ENCODE measurements at places on chromosomes 3 and 15. TPM values are rescaled to one million over a fixed set of nuclear protein-coding genes. Genes with fewer than 3 reads are reported as not detected.

The IL1RAP gene
- total RNA-seq, result 31.6 TPM

The GASK1A gene
- total RNA-seq, result not detected

The PLD1 gene
- total RNA-seq, result 0.15 TPM

The ITGA11 gene
- 0.27 TPM for total RNA-seq

The ATXN7 gene
- 48.2 TPM for total RNA-seq

The SLC24A5 gene
- total RNA-seq, result not detected

The SLC22A13 gene
- total RNA-seq, result 0.78 TPM

The A4GNT gene
- not detected for total RNA-seq

The ARPIN gene
- not detected for total RNA-seq

The ZNF770 gene
- 50.6 TPM for total RNA-seq

The ZPLD1 gene
- total RNA-seq, result not detected

The LRRN1 gene
- not detected for total RNA-seq

The DGKG gene
- 1.4 TPM for total RNA-seq

The PLS1 gene
- total RNA-seq, result 4.8 TPM

DNA sequence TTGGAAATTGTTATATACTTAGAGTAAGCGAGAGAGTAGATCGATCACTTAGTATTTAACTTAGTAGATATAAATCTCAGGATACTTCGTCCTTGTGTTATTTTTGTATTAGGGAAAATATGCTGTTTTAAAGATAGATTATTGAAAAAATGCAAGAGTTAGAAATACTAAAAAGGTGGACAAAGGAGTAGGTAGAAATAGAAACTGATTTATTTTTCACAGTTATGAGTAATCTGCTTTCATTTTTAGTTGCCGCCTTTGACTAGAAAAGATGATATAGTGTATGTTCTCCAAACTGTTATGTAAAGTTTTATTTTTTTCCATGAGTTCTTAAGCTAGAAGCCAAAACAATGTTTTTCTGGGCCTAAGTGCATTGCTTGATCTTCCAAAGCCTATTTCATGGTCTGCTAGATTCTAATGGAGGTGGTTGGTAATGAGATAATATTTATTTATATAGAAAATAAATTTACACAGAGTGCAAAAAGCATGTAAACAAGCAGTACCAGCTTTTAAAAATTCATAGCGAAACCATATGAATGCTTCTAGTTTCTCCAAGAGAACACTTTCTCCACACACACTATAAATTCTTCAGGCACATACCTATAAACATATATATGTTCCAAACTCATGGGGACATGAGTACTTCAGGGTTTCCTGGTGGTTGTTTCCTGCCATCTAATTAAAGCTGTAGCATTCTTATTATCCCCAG is 61.1 kb downstream of the DIPK2A start:
- H3K27ac ChIP-seq, result no peak overlapping the region
- H3K27me3 ChIP-seq, result peaks cover 6% of the 10 kb centered on the region
- H3K4me3 ChIP-seq, result no peak overlapping the region

DNA sequence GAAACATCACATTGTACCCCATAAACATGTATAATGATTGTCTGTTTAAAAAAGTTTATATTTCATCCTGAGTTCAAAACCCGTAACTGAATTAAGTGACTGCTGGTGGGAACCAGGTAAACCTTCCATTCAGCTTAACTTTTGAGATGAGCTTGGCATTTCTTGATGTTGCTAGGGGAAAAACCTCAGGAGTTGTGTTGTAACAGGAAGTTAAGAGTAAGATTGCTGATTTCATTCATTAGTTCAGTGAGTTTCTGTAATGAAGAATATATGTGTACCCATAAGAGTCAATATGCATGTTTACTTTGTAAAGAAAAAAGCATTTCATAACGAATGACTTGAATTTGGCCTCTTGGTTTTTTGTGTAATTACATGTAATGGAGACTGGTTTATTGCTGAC is 32.5 kb downstream of the CTSH start:
- H3K4me1 ChIP-seq, result peaks cover 37% of the 10 kb centered on the region
- peak overlapping the region; percentile 66 for H3K27ac ChIP-seq
- no peak overlapping the region for H3K4me3 ChIP-seq
- no peak for DNase-seq

GRCh38 chr3:24037971-24038370 is 92.9 kb downstream of the NR1D2 start:
- no peak for DNase-seq
- H3K4me1 ChIP-seq, result no peaks in the 10 kb centered on the region
- no peak overlapping the region for H3K27ac ChIP-seq
- H3K27me3 ChIP-seq, result peaks cover 2% of the 10 kb centered on the region

DNA sequence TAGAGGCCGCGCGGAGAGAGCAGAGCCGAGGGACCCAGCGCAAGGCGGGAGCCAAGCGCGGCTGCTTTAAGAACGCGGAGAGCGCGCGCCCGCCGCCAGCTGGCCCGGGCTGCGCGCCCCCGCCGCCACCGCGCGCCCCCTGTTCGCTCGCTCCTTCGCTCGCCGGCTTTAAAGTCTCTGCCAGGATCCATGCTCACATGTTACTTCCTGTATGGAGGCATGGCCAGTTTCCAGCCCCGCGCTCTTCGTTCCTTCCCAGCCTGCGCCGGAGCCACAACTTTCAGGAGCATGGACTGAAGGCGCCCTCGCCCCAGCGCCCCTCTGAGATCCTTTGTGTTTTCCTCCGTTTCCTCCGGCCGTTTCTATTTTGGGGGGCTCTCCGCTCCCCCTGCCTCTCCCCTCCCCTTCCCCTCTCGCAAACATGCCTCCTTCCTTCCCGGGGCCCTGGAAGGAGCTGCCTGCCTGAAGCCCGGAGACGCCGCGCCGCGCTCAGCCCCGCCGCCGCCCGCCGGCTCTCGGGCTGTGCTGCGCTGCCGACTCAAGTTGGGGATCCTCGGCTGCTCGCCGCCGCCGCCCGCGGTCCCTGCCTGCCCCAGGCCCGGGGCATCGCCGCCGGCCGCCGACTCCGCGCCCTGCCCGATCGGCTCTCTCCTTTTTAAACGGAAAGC is at the start of gene PTPRG:
Gene PTPRG, plus strand, starts transcription at position 198 of the 668 bp plus-strand sequence. CDS start 717 bp downstream, outside the sequence.
- H3K4me3 ChIP-seq, result peak within 1 kb of the TSS; percentile 93
- H3K4me1 ChIP-seq, result peaks cover 12% of the 10 kb centered on the region
- H3K27me3 ChIP-seq, result peaks cover 57% of the 10 kb centered on the region
- peak; percentile 37 for DNase-seq

DNA sequence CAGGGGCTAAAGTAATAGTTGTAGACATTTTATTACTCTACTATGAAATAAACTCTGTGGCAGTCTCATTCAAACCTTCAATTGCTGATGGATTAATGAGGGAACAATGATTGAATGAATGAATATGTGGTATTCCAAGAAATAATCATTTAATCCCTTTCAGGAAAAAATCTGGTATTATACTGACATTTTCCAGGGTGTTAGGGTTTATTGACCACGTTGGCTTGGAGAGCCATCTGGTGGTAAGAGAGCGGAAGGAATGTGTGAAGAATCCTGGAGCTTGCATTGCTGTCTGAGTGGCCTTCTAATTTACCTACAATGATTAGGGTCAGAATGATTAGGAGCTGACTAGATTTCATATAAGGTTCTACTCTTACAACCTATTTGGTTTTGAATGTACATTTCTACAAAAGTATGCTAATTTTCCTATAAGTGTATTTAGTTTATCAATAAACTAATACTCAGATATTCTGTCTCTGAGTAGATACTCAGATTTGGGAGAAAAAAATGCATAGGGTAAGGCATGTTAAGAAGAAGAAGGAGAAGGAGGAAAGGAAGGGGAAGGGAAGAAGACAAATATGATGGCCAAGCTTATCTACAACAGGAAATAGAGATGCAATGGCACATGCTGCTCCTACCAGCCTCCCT is 249.9 kb downstream of the ROBO1 start:
- no peaks in the 10 kb centered on the region for H3K36me3 ChIP-seq
- no peak overlapping the region for H3K4me3 ChIP-seq
- no peaks in the 10 kb centered on the region for H3K4me1 ChIP-seq
- H3K27ac ChIP-seq, result no peak overlapping the region
- H3K27me3 ChIP-seq, result no peaks in the 10 kb centered on the region
- DNase-seq, result no peak

- no peak for DNase-seq
- H3K27ac ChIP-seq, result peak overlapping the region; percentile 96
- H3K27me3 ChIP-seq, result peaks cover 2% of the 10 kb centered on the region
- H3K4me1 ChIP-seq, result peaks cover 47% of the 10 kb centered on the region
Measured at GRCh38 chr3:157174290-157174648, 14.3 kb upstream of the CCNL1 start.

DNA sequence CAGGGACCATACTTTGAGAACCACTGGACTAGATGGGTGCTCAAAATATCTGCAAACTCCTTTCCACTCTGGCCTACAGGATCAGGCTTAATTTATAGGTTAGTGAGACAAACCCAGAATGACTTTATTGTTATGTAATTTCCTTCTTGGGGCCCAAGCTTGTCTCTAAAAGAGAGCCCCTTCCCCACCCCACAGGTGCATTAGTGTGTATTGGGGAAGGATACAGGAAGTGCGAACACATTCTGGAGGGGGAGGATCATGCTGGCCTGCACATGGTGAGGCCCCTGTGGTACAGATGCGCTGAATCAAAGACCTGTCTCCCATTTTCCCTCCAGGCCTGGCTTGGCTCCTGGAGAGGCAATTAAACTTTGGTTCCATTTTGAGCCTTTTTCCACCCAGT is 273.0 kb upstream of the LRTM1 start:
- H3K36me3 ChIP-seq, result no peaks in the 10 kb centered on the region
- no peak overlapping the region for H3K27ac ChIP-seq
- H3K4me3 ChIP-seq, result no peak overlapping the region

DNA sequence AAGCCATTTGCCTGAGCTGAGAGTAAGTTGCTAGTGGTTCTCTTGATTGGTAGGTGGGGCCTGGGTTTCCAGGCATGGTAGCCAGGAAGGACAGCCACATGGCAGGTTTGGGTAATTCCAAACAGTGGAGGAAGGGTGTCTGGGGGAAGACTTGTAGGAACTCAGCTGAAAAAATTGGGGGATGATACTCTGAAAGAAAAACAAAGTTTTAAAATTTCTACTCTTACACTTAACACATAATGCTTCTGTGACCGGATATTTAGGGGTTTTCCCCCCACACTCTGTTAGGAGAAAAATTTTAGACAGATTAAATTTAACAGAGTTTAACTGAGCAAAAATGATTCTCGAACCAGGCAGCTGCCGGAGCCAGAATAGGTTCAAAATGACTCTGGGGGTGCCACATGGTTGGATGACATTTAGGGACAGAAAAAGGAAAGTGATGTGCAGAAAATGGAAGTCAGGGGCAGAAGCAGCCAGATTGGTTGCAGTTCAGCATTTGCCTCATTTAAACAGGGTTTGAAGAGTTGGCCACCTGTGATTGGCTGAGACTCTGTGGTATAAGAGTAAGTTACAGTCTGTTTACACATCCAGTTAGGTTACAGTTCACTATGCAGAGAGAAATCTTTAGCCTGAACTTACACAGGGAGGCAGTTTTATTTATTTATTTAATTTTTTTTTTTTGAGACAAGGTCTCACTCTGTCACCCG is 8.1 kb downstream of the B2M start:
- no peaks in the 10 kb centered on the region for H3K27me3 ChIP-seq
- H3K36me3 ChIP-seq, result peaks cover 53% of the 10 kb centered on the region
- peak overlapping the region; percentile 67 for H3K4me3 ChIP-seq
- H3K27ac ChIP-seq, result peak overlapping the region; percentile 98

GRCh38 chr15:56184516-56184915 is 59.2 kb downstream of the RFX7 start:
- no peak for DNase-seq
- no peak overlapping the region for H3K4me3 ChIP-seq
- H3K27ac ChIP-seq, result no peak overlapping the region
- peaks cover 2% of the 10 kb centered on the region for H3K36me3 ChIP-seq
- H3K27me3 ChIP-seq, result no peaks in the 10 kb centered on the region

- H3K36me3 ChIP-seq, result no peaks in the 10 kb centered on the region
- H3K27ac ChIP-seq, result no peak overlapping the region
- no peaks in the 10 kb centered on the region for H3K4me1 ChIP-seq
- no peaks in the 10 kb centered on the region for H3K27me3 ChIP-seq
- DNase-seq, result no peak
Measured at GRCh38 chr3:135125171-135125801, 330.2 kb downstream of the EPHB1 start.

GRCh38 chr15:70328679-70329115 is 231.0 kb upstream of the TLE3 start:
- no peak overlapping the region for H3K4me3 ChIP-seq

GRCh38 chr3:174355505-174355904 is 503.6 kb upstream of the NAALADL2 start:
- no peak overlapping the region for H3K27ac ChIP-seq
- H3K36me3 ChIP-seq, result no peaks in the 10 kb centered on the region
- no peak overlapping the region for H3K4me3 ChIP-seq
- no peaks in the 10 kb centered on the region for H3K27me3 ChIP-seq

DNA sequence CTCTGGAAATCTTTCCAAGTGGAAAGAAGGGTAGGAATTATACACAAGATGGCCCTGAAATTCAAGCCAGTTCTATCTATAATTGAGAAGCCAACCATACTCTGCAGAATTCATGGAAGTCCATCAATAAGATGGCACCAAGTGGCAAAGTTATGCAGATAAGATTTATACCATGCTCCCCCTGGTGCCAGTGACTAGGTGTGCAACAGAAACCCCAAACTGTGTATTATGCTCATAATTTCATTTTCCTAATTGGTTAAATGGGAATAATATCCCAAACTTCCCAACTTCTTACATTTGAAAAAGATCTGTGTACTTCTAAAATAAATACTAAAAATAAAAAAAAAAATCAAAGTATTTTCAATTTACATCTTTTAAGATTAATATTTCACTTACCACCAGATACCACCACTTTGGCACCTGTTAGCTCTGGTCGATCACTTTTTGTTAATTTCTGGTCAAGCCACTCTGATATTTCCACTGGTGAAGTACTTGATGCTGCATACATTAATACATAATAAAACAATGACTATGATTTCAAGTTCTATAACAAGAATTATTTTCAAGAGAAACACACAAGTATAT is 25.9 kb downstream of the ETFA start:
- peaks cover 22% of the 10 kb centered on the region for H3K4me1 ChIP-seq
- H3K36me3 ChIP-seq, result peaks cover 38% of the 10 kb centered on the region
- DNase-seq, result no peak
- H3K27ac ChIP-seq, result no peak overlapping the region
- H3K4me3 ChIP-seq, result no peak overlapping the region

DNA sequence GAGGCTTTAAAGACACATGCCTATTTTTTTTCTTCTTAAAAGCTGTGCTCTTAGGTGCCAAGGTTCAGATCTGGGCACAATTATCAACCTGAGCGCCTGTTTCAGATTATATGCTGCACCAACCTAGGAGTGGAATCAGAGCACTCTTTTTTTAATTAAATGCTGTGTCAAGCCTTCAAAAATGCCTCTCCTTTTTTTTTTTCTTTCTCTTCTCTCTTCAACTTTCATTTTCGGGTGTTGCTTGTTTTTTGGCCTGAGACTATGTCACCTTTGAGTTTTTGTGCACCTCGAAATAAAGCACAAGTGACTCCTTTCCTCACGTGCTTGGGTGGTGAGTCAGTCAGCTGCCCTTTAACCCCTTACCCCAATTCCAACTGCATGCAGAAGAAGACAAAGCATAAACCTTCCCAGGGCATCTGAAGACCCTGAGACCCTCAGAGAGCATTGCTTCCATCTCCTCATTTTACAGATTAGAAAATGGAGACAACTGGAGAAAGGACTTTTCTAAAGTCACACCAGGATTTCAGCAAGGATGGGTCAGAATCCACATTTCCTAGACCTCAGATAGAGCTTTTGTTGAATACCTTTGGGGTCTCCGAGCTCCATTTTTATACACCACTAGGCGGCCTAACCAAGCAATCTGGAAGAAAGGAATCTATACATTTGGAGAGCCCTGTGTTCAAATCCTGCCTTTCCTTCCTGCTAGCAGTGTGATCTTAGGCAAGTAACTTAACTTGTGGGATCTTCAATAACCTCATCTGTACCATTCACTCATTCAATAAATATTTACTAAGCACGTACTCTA is 631 bp upstream of the PRICKLE2 start:
- no peaks in the 10 kb centered on the region for H3K4me1 ChIP-seq
- no peak overlapping the region for H3K27ac ChIP-seq
- no peaks in the 10 kb centered on the region for H3K27me3 ChIP-seq
- H3K36me3 ChIP-seq, result no peaks in the 10 kb centered on the region

- no peaks in the 10 kb centered on the region for H3K36me3 ChIP-seq
- no peak overlapping the region for H3K4me3 ChIP-seq
- DNase-seq, result no peak
Measured at GRCh38 chr15:53586799-53587198, 172.7 kb downstream of the WDR72 start.
